GM12878 (cell line): ENCODE measurements at places on chromosomes 3 and 15.

GRCh38 chr3:51688206-51688600 is 17.2 kb downstream of the TEX264 start:
- H3K4me1 ChIP-seq: peaks cover 16% of the 10 kb centered on the region
- no peak for DNase-seq
- H3K27me3 ChIP-seq: no peaks in the 10 kb centered on the region

- H3K36me3 ChIP-seq: no peaks in the 10 kb centered on the region
- H3K27ac ChIP-seq: no peak overlapping the region
- no peaks in the 10 kb centered on the region for H3K27me3 ChIP-seq
- no peaks in the 10 kb centered on the region; the same call in 1 of the 2 replicates for H3K4me1 ChIP-seq
Measured at GRCh38 chr3:189602471-189602870, 28.7 kb upstream of the TP63 start.

- no peaks in the 10 kb centered on the region for H3K36me3 ChIP-seq
- no peak for DNase-seq
- H3K4me1 ChIP-seq: no peaks in the 10 kb centered on the region
- H3K27me3 ChIP-seq: no peaks in the 10 kb centered on the region
Measured at GRCh38 chr15:57436961-57437360, 60.7 kb downstream of the CGNL1 start.

DNA sequence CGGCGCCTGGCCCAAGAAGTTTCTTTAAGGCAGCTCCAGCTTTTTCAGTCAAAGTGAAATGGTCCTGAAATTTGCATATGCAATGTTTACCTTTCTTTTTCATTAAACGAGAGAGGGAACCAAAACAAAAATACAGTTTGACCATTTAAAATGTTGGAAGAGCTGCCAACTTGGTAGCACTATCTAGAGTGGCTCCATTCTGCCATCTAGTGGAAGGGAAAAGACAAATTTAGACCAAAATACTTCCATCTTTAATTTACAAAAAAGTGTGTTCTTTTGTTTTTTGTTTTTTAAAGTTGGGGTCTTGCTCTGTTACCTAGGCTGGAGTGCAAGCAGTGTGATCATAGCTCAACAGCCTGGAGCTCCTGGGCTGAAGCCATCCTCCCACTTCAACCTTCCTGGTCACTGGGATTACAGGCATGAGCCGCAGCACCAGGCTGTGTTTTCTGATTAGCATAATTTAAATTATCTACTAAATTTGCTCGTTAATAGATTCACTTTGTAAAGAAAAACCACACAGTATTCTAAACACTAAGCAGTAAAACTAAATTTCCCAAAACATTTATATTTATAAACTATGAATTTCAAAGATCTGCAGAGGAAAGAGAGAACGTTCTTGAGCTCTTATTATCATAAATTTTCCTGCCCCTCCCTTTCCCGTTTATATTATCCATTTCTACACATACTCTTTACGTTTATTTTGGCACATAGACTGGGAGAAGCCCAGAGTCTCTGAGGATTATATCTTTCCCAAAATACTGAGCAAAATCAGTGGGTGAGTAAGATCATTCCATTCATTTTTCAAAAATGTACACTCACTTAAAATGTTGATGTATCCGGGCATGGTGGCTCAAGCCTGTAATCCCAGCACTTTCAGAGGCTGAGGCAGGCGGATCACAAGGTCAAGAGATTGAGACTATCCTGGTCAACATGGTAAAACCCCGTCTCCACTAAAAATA is 15.4 kb upstream of the RFC4 start:
- H3K4me3 ChIP-seq: no peak overlapping the region
- H3K36me3 ChIP-seq: no peaks in the 10 kb centered on the region
- DNase-seq: no peak
- no peak overlapping the region for H3K27ac ChIP-seq
- H3K4me1 ChIP-seq: no peaks in the 10 kb centered on the region

GRCh38 chr3:46504789-46505188 is 7.0 kb downstream of the RTP3 start:
- no peak overlapping the region for H3K27ac ChIP-seq
- H3K36me3 ChIP-seq: no peaks in the 10 kb centered on the region
